Stimulated activated memory B cell treated with anti-CD40 and anti-IgM and Interleukin-4, amounts not matched to agents 10 μg/mL and 1 μg/mL and 100 μg/mL, for 72 hours (primary cell): ENCODE measurements at places on chromosomes 4 and X.

DNA sequence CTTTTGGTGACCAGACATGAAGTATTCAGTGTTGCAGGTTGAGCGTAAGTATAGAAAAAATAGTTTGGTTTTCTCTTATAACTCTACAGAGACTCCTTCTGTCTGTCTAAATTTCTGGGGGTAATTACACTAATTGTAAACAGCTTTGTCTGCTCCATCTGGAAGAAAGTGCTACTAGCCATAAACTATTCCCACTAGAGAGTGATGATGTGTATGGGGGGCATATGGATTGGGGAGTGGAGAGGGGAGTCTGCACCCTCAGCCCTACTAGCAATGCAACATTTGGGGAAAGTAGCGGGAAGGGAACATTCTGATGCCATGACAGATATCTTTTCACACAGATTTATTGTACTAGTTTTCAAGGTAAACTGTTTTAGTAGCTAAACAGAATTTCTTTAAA is 549.7 kb downstream of the TRIML1 start:
- ATAC-seq, result no peak

GRCh38 chrX:47217121-47217851 is 1.2 kb upstream of the CDK16 start:
- no peak for ATAC-seq

DNA sequence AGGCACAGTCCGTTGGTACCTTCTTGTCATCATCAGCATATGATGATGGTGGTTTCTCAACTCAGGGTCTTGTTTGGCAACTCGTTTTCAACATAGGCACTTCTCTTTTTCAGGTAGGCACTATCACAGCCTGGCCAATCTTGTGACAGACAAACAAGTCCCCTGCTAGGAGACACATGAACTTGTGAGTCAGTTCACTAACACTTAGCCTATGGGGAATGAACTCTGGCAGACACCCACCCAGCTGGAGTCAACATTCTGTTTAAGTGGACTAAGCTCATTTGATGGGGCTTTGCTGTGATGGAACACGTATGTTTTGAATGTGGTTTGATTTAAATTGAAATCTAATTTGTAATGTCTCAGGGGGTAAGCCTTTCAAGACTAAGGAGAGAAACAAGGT is 100.7 kb upstream of the MAMLD1 start:
- no peak for ATAC-seq

DNA sequence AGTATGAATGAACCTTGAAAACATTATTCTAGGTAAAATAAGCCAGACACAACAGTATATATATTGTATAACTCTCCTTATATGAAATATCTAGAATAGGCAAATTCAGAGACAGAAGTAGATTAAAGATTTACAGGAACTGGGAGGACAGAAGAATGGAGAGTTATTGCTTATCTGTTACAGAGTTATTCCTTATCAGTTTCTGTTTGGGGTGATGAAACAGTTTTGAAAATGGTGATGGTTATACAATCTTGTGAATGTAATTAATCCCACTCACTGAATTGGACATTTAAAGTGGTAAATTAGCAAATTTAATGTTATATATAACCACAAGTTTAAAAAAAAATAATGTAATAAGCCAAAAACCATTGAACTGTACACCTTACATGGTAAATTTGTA is 14.5 kb upstream of the EXOC1 start:
- ATAC-seq, result no peak

- no peak for ATAC-seq
Measured at GRCh38 chr4:7282786-7283440, 90.6 kb downstream of the SORCS2 start.

- no peak for ATAC-seq
Measured at GRCh38 chr4:121706595-121707021, 9.8 kb upstream of the ANXA5 start.

GRCh38 chrX:142089193-142089592 is 115.9 kb downstream of the MAGEC2 start:
- no peak for ATAC-seq

- ATAC-seq, result peak; percentile 93
Measured at GRCh38 chrX:44898411-44899221, 25.6 kb downstream of the KDM6A start.

GRCh38 chr4:31415629-31416028 is 695.5 kb downstream of the PCDH7 start:
- no peak for ATAC-seq

GRCh38 chr4:66633477-66633876 is 911.8 kb downstream of the CENPC start:
- no peak for ATAC-seq

GRCh38 chr4:125368671-125369081 is 53.9 kb downstream of the FAT4 start:
- ATAC-seq, result no peak

GRCh38 chr4:11585506-11585905 is 156.8 kb upstream of the HS3ST1 start:
- no peak for ATAC-seq

- ATAC-seq, result no peak
Measured at GRCh38 chr4:168549143-168549542, 52.3 kb downstream of the PALLD start.

GRCh38 chr4:142556048-142556447 is 290.1 kb downstream of the INPP4B start:
- no peak for ATAC-seq

- ATAC-seq, result peak; percentile 60
Measured at GRCh38 chr4:4689694-4690440, 148.0 kb upstream of the STX18 start.

DNA sequence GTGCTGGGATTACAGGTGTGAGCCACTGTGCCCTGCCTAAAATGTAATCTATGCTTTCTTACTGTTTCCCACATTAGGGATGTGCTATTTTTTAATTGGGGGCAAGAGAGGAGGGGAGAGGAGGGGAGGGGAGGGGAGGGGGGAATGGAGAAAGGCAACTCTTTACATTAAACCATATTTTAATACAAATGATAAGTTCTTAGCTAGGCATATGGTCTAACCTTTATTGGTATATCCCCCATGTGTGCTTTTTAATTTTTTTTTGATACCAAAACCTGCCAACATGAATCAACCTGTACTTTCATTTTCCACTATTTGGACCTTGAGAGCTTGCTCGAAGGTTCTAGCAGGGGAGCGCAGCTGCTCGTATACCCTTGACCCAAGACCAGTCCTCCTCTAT is 6.4 kb downstream of the CLOCK start:
- no peak for ATAC-seq

GRCh38 chr4:1597021-1597931 is 86.8 kb downstream of the FAM53A start:
- ATAC-seq, result no peak
